Activated T-helper 1 cell treated with anti-CD3 and anti-CD28 coated beads, Interleukin-12 subunit alpha, Interleukin-12 subunit beta, Interleukin-2, Interleukin-4 antibody, amounts not matched to agents 30 ng/mL and 10 ng/mL and 1 ng/mL, durations not matched to agents 14 hours and 24 hours and 36 hours (primary cell): ENCODE measurements at places on chromosomes 2 and 18.

- DNase-seq: peak; percentile 45
Observed at GRCh38 chr2:174597345-174598047, at the start of gene WIPF1. Gene WIPF1, minus strand, starts transcription at chr2:174597804. Its CDS starts 12,231 bp downstream, at chr2:174585573.

- no peak for DNase-seq
Observed at GRCh38 chr2:207038299-207038698, 99.0 kb downstream of the CPO start.

DNA sequence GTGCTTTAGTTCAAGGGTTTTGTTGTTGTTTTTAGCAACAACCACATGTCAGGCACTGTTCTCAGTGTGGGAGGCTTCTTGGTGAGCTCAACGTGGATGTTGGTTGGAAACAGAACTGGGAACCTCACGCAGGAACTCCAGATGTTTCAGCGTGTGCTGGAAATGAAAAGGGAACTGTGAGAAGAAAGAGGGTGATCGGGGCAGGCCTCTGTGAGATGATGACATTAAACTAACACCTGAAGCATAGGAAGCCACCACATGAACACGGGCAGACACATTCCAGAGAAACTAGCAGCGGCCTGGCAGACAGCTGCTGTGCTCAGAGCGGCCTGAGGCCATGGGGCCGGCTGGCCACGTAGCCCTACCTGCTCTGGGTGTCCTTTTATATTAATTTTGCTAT is 66.4 kb downstream of the COA5 start:
- DNase-seq: no peak

- DNase-seq: no peak
Observed at GRCh38 chr2:79792090-79792489, 279.2 kb downstream of the CTNNA2 start.

- no peak for DNase-seq
Observed at GRCh38 chr2:150280231-150280630, 207.2 kb downstream of the RND3 start.

- no peak for DNase-seq
Observed at GRCh38 chr18:9659499-9660375, 45.4 kb upstream of the PPP4R1 start.

GRCh38 chr2:26172189-26172870 is 558 bp upstream of the GAREM2 start:
- DNase-seq: no peak

- DNase-seq: no peak
Observed at GRCh38 chr2:200454927-200455801, 54.7 kb downstream of the KCTD18 start.

- no peak for DNase-seq
Observed at GRCh38 chr2:54840559-54841468, 117.4 kb downstream of the EML6 start.

GRCh38 chr18:34867520-34867919 is 157.4 kb downstream of the DTNA start:
- no peak for DNase-seq

DNA sequence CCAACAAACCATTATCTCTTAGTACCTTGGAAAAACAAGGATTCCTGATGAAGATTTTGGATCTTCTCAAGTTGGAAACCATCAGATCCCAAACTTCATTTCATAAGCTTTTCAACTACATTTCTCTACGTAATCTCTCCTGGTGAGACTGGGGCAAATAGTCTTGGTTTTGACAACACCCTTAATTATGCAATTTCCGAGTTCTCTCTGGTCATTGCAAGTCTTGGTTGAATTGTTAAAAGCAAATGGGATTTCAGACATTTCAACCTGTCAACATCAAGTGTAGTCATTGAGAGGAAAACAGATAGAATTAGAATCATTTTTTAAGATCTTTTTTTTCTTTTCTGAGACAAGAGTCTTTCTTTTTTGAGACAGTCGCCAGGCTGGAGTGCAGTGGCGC is 26.2 kb downstream of the KLF7 start:
- DNase-seq: no peak

- DNase-seq: no peak
Observed at GRCh38 chr2:4219101-4219500, 515.7 kb downstream of the DCDC2C start.
